ENCODE measurements at places on chromosomes 2 and 18.

GRCh38 chr2:145321344-145321743 is 801.4 kb upstream of the ZEB2 start:
- no peak for DNase-seq

DNA sequence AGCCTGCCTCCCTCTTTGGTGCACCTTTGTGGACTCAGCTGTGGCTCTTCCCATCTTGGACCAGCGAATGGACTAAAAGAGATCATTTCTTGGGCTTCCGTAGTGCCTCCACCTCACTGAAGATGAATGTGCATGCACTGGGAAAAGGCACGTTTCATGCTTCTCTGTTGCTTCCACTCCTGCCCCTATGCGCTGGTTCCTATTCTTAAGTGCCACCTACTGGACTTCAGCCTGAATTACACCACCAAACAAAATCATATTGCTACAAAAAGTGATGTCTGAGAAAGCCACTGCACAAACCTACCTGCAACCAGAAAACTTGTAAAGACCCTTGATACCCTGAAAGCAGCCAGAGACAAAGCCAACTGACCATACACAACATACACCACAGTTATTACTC is 695.6 kb downstream of the TSN start:
- DNase-seq = no peak

DNA sequence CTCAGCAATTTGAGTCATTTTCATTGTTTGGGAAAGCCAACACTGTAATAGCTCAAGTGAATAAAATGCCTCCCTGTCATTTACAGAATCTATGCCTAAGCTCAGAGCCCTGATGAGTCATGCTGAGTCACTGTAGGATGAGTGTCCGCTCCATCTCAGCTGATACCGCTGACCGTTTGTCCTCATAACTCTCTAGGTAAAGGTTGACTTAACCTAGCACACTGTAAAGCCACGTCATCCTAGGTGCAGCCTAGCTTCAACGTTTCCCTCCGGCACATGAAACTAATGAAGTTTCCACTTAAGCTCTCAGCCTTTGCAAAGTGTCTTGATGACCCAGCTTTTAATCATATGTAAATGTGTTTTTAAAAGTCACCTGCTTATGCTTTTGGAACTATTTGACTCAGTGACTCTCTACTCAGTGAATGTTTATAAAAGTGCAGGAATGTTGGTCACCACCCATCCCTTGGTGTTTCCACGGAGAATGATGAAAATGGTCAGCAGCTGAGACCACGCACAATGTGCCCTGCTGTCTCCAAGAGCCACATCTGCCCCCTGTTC is 154.0 kb downstream of the PMAIP1 start:
- peak; percentile 52 for DNase-seq

GRCh38 chr2:180742801-180743200 is 237.6 kb upstream of the UBE2E3 start:
- DNase-seq = no peak

Data from AG09319 (cell line).